Activated naive CD4-positive, alpha-beta T cell treated with anti-CD3 and anti-CD28 coated beads, Interleukin-2, amount 50 U/mL, for 72 hours (primary cell): ENCODE measurements at places on chromosomes 4 and X. TPM values are rescaled to one million over a fixed set of nuclear protein-coding genes. Genes with fewer than 3 reads are reported as not detected.

GRCh38 chrX:123960956-123961267 lies 594 bp upstream of the STAG2 start:
- no peak for DNase-seq

- no peak for DNase-seq
Observed at GRCh38 chrX:104419211-104419610, 146.8 kb upstream of the IL1RAPL2 start.

- no peak for DNase-seq
Observed at GRCh38 chr4:5746829-5747737, 36.1 kb downstream of the EVC start.

- no peak for DNase-seq
Observed at GRCh38 chr4:67911638-67912037, 27.8 kb upstream of the TMPRSS11D start.

DNA sequence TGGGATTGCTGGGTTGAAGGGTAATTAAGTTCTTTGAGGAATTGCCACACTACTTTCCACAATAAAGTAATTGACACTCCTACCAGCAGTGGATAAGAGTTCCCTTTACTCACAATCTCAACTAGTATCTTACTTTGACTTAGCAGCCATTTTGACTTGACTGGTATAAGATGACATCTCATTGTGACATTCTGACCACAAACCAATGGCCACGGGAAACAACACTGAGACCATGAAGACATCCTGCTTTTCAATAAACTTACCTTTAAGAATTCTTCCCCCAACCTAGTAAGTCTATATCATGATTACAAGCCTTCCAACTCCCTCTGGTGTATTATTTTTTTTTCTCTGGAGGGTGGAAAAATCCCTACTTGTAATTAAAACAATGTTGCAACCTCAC lies 66.9 kb upstream of the WDR1 start:
- no peak for DNase-seq

SPANXA1 gene
- not detected for total RNA-seq

TRIM60 gene
- total RNA-seq: not detected

FAM184B gene
- total RNA-seq: not detected
